Cortex of kidney (tissue), 1 donor: ENCODE measurements at places on chromosomes 2 and 18.

GRCh38 chr18:70181015-70181414, 24.5 kb downstream of the RTTN start:
- no peak for DNase-seq

- no peak for DNase-seq
These were observed 332.0 kb downstream of the PTPRM start for GRCh38 chr18:7899078-7899477.

DNA sequence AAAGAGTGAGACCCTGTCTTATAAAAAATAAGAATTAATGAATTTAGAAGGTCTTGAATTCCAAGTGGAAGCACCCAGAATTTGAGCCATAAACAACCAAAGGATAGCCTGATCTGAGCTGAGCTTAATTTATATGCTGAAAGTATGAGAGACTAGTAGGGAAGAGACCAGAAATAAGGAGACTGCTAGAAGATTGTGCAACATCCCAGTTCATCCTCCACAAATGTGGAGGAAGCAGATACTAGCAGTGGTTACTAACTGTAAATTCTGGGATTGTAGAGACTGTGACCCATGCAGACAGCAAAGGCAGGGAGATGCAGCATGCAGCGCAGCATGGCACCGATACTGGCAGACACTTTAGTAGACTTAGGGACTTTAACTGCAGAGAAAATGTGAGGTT, 1.5 kb upstream of the SULT1C2 start:
- DNase-seq: no peak

DNA sequence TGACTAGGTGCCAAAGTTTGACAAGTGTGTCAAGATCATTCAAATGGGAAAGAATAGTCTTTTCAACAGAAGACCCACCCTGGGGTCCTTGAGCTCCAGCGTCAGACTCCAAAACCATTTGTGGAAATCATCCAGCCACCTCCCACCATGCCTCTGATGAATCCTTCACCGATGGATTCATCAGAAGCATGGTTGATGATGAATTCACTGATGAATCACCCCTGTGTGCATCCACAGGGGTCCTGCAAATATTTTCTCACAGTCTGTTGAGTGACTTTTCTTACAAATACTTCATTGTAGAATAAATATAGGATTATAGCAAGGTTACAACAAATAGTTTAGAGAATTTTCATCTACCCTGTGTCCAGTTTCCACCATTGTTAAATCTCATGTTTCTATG, 4.3 kb downstream of the UGT1A9 start:
- no peak for DNase-seq

DNA sequence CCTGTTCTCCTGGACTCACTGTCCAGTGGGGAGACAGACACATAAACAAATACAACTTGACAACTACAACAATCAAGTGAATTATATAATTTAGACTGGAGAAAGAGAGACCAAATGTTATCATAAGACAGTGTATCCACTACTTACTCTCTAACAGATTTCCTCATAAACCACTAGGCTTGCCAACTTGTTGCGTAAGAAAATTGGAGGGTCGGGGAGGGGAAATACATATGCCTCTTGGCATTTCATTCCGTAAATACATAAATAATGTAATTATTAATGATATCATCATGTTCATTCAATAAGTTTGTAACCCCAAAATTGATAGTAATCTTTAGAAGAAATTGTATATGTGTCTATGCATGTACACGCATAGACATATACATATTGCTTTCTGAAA, 14.9 kb downstream of the RAB6D start:
- DNase-seq: no peak

DNA sequence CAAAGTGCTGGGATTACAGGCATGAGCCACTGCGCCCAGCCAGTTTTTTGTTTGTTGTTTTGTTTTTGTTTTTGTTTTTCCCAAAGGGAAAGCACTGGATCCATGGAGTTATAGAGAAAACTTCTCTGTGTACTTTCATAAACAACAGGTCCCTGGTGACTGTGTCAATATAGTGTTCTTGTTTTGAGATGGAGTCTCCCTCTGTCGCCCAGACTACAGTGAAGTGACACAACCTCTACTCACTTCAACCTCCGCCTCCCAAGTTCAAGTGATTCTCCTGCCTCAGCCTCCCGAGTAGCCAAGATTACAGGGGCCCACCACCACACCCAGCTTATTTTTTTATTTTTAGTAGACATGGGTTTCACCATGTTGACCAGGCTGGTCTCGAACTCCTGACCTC, 16.5 kb downstream of the USP34 start:
- DNase-seq: no peak

GRCh38 chr2:138476940-138477339, 24.6 kb upstream of the SPOPL start:
- no peak for DNase-seq

DNA sequence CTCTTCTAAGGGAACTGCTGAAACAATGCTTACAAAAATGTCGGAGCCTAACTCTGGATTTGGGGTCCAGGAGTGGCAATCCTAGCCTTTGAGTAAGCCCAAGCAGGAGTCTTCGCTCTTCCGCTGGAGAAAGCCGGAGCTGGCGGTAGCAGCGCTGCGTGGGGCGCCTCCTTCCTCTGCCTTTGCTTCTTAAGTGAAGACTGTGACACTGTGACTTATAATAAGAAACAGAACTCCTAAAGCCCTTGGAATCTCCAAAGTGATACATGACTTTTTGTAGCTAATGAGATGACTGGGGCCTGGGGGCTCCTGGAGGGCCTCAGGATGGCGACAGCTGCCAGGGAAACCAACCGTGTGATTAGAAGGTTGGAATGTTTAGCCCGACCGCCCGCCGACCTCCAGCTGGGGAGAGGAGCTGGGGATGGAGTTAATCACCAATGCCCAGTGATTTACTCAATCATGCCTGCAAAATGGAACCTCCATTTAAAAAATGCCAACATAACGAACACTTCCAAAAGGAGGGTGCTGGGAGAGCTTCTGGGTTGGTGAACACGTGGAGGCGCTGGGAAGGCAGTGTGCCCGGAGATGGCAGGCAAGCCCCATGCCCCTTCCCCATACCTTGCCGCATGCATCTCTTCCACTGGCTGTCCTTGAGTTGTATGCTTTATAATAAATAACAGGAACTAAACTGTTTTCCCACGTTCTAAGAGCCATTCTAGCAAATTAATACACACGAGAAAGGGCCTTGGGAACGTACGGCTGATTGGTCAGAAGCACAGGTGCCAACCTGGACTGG, 29.0 kb upstream of the MAL start:
- no peak for DNase-seq

DNA sequence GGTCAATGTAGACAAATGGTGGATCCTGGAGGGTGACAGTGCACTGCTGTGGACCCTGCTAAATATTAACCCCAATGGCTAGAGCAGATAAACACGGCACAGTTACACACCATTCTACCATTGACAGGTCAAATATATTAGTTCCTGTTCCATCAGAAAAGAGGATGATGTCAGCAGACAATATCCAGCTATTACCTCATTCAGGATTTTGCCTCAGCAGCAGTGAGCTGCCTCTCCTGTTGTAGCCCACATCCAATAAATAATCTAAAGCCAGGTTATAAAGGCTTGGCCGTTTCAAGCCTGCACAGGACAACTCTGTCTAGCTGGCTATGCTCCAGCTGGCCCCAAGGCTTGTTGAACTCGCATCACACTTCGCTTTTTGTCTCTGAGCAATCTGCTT, 31.6 kb upstream of the NETO1 start:
- DNase-seq: no peak

- DNase-seq: no peak
These were observed 603.6 kb downstream of the CPS1 start for GRCh38 chr2:211159972-211160371.

DNA sequence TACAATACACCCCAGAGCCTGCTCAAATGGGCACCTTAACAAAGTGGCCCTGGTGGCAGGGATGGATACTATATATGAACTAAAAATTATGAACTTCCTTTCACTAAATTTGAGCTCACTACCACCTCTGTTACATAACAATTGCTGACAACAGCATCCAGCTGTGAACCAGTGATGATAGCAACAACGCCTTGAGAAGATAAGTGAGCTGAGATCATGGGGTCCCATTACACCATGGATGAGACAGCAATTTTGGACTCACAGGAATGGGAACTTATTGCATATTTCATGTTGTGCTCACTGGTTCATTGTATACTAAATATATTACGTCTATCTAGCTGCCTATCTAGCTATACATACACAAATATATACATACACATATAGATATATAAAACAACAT, 16.9 kb upstream of the ALMS1 start:
- no peak for DNase-seq

GRCh38 chr2:105775809-105776559, 31.3 kb downstream of the NCK2 start:
- no peak for DNase-seq

GRCh38 chr2:74748665-74749064, 85.3 kb upstream of the HK2 start:
- DNase-seq: no peak

- no peak for DNase-seq
These were observed 66.4 kb upstream of the CHAC2 start for GRCh38 chr2:53701221-53701620.

- DNase-seq: no peak
These were observed 27.6 kb downstream of the MLPH start for GRCh38 chr2:237514474-237515130.

DNA sequence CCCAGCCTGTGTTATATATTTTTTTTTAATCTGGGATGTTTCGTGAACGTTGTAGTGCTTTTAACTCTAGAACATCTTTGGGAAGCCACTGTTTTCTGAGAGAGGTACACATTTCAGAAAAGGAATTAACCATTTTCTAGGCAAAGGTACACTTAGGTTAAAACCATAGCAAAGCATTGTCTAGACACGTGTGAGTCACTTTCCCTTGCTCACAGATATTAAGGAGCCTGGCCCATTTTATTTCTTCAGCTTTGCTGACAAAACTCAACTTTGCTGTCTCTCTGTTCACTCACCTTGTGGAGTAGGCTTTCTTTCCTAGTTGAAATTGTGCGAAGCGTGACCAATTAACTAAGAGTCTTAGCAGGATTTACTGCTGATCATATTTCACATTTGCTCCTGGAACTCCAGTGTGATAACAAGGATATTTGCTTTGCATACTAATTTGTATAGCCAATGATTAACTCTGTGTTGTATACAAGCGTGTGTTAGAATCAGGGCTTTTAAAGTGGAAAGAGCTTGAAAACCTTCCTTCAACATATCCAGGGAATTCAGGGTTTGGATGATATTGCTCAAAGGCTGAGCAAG, 215.0 kb upstream of the AGAP1 start:
- DNase-seq: no peak
